HTR-8/SVneo (cell line): ENCODE measurements at places on chromosomes 7 and 10.

DNA sequence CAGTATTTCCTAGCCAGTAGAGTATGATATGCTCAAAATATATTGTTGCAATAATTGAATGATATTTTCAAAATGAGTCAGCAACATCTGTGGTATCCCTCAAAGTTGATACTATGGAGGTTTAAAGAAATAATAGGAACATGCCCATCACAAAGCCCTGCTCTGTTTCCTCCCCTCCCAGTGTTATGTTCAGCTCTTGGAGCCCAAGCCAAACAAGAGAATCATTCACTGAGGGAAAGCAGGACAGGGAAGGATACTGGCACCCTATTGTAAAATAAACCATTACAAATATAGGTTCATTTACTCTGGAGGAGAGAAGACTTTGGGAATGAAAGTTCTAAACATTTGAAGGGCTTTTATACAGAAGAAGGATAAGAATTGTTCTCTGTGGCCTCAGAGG lies 37.6 kb downstream of the SORCS3 start:
- no peak for DNase-seq

DNA sequence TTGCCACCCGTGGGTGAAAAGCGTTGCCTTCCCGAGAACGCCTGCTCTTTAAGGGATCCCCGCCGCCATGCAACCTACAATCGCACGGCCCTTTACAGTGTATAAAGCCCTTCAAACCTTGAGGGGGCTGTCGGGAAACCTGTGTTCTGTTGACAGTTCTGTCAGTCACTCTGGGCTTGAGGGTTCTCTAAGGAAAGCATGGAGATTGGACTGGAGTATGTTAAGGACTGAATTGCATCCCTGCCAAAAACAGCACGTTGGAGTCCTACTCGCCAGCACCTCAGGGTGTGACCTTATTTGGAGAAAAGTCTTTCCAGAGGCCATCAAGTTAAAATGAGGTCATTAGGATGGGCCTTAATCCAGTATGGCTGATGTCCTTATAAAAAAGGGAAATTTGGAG lies 70.6 kb downstream of the PFKFB3 start:
- DNase-seq = no peak

DNA sequence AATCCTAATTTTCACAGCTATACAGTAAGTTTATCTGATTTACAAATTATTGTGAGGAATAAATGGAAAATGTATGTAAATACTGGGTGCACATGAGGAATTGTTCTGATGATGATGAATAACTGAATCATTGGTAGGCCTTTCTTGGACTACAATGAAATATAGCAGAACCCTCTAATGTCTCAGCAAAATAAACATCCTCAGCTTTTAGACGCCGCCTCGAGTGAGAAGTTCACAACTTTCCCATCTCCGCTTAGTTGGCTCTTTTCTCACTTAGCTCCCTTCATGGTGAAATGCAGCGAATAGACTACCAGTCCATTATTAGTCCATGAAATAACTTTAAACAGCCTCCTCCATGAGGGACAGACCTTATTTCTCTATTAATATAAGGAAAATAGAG lies 182.3 kb downstream of the BICC1 start:
- DNase-seq = no peak

DNA sequence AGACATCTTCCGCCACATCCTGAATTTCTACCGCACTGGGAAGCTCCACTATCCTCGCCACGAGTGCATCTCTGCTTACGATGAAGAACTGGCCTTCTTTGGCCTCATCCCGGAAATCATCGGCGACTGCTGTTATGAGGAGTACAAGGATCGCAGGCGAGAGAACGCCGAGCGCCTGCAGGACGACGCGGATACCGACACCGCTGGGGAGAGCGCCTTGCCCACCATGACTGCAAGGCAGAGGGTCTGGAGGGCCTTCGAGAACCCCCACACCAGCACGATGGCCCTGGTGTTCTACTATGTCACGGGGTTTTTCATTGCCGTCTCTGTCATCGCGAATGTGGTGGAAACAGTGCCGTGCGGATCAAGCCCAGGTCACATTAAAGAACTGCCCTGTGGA lies 1.9 kb downstream of the KCND2 start:
- no peak for DNase-seq

DNA sequence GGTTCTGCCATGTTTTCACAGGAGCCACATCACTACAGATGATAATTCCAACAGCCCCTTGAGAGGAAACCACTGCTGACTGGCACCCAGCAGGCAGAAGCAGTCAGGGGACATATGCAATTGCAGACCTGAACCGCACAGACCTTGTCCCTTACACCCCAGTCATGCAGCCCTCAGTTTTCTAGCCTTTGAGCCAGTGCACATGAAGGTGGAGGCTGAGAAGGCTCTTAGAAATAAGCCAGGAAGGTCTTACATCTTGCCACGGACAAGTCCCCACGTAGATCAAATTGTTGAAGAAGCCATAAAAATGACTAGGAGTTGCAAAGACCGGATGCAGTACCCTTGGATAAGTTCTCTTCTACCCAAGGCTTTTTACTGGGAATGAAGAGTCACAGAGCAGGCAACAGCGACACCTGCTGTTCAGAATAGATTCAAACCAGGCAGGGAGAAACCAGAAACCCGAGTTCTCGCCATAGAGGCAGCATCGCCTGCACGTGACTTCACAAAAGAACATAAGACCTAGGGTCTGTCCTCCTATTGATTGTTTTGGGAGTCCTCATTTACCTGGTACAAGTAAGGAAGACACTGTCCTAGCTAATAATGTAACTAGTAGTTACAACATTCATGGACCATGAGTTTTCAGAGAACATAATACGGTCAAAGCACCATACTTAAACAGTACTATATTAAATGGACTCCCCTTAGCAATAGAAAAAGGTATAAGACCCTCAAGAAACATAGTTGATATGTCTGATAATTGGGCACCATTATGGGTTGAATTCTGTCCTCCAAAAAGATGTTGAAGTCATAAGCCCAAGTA lies 11.1 kb downstream of the STEAP1B start:
- peak; percentile 71 for DNase-seq

- no peak for DNase-seq
These were observed 12.2 kb upstream of the TMEM243 start for GRCh38 chr7:87231711-87232110.

DNA sequence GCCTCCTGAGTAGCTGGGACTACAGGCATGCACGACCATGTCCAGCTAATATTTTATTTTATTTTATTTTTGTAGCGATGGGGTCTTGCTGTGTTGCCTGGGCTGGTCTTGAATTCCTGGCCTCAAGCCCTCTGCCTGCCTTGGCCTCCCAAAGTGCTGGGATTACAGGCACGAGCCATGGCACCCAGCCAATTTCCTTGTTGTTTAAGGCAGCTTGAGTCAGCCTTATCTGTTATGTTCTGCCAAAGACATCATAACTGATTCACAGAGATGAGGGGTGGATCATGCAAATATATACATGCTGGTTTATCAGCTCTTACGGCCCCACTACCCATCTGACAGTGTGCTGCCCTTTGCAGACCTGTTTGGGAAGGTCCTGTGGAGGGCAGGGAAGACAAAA lies 826.7 kb downstream of the TYW1 start:
- no peak for DNase-seq

DNA sequence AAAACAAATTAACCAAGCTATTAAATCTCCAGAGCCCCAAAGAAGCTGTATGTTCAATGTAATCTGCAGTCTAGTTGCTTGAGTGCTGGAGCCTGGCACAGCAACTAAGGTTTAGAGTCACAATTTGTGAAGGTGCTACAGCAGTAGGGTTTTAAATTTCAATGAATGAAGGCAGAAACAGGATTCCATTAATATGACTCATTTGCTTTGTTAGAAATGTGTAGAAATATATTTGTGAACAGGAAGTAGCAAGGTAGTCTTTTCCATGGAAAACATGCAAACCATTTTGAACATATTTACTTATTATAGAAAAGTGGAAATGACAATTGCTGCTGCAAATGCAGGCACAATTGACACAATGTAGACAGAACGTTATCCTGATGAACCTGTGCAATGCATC lies 149.0 kb upstream of the STEAP4 start:
- no peak for DNase-seq

DNA sequence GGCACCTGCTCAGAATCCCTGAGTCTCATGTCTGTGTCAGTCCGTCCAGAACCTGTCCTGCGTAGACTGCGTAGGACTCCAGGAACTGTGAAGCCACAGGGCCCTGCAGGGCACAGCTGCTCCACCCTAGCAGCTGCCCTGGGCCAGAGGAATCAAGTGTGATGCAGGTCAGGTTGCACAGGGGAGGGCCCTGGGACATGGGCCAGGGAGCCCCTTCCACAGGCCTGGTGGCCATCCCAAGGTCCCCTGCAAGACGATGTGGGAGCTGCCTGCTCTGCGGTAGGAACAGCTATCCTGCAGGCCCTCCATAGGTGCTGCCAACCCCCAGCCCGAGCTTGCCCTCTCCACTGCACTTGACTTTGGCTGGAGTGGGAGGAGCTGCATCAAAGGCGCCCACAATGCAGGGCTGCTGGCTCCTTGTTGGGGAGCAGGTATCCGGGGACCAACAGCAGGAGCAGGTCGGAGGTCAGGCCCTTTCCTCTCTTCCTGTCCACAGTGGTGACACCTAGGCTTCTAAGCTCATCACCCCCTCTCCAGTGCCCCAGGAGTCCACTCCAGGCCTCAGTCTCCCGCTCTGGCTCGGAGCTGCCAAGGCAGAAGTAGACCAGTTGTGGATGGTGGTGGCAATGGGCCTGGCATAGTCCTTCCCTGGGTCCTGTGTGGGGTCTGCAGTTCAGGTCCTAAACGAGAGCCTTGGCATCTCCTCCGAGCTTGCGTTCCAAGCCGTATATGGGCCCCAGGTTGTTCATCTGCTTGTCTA lies 149.1 kb downstream of the MAPK8 start:
- no peak for DNase-seq
